ENCODE measurements at places on chromosomes 6 and 20.

GRCh38 chr6:79034865-79035264, 43.2 kb downstream of the PHIP start:
- DNase-seq, result peak; percentile 54

GRCh38 chr6:156425359-156426020, 351.7 kb upstream of the ARID1B start:
- DNase-seq, result no peak

GRCh38 chr6:40894962-40895799, 143.8 kb downstream of the UNC5CL start:
- no peak for DNase-seq

DNA sequence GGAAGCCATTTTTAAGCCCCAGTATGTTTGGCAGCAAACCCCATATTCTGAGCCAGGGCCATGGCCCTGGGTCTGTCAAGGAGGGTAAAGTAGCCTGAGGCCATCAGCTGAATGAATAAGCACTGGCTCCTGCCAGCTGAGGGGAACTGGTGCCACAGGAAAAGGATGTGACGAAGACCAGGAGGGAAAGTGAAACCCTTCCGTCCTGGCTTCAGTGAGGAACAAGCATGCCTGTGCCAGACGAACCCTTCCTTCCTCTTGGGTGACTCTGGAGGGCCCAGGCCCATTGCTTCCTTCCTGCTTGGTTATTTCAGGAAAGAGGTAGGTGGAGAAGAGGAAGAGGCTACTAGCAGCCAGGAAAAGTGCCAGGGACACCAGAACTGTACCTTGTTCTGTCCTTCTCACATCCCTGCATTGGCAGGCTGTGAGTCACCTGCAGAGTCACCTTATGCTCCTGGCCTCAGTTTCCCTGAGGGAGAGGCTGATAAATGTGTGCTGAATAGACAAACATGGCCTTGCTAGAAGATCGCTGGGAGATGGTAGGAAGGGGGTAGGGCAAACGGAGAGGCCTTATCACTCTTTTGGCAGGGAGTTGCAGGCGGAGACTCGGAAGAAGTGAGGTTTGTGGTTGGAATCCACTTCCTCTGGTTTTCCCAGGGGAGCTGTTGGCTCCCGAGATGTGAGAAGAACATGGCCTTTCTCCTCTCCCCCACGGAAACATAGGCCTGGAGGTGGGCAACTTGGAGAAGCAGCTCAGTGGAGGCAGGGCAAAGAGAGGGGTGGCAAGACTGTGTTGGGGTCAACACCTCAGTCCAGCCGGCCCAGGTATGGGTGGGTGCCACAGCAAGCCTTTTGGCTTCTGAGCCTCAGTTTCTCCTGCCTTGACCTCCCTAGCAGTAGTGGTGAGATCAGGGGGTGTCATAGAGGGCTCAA, 37.4 kb downstream of the COX4I2 start:
- DNase-seq, result peak; percentile 92

- no peak for DNase-seq
Measured at GRCh38 chr6:3608159-3608558, 143.4 kb downstream of the PXDC1 start.

DNA sequence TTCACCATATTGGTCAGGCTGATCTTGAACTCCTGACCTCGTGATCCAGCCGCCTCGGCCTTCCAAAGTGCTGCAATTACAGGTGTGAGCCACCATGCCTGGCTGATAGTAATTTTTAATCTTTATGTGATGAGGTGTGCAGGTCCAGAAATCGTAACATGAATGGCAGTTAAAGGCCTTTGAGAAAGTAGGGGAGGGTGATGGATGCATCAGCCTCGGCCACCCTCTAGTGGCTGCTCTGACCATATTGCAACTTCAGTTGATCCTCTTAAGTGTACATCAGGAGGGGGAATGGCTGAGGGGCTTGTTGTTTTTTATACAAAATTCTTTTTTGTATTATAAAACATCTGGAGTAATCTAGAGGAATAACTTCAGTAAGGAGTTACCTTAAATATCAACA, 193.0 kb downstream of the ZFAND3 start:
- DNase-seq, result peak; percentile 11
